ENCODE measurements at places on chromosomes 1 and 21. TPM values are rescaled to one million over a fixed set of nuclear protein-coding genes. Genes with fewer than 3 reads are reported as not detected.

Gene LDLRAD2
- total RNA-seq: not detected

- no peak overlapping the region for H3K27ac ChIP-seq
- no peaks in the 10 kb centered on the region for H3K36me3 ChIP-seq
- no peak for DNase-seq
These were observed 32.5 kb downstream of the TRABD2B start for GRCh38 chr1:47964636-47965035.

DNA sequence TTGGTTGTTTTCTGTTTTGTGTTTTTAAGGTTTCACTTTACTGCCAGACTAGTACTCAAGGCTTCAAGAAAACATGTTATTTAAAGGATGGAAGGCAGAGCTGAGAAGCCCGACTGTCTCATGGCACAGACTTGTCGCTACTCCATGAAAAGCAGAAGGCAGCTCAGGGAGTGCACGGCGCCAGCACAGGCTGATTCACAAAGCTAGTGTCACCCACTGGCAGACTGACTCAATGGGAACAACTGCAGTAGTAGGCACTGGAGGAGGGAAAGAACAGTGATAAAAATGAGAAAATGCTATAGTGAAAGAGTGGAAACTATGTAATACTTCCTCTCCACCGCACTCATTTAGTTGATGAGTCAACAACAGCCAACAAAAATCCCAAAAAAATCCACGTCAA is 14.7 kb downstream of the HSF2BP start:
- H3K36me3 ChIP-seq: no peaks in the 10 kb centered on the region
- no peak for DNase-seq
- peaks cover 6% of the 10 kb centered on the region for H3K27me3 ChIP-seq
- no peak overlapping the region for H3K27ac ChIP-seq

GRCh38 chr1:215023155-215023832 is 59.2 kb upstream of the KCNK2 start:
- no peaks in the 10 kb centered on the region for H3K4me1 ChIP-seq
- H3K36me3 ChIP-seq: no peaks in the 10 kb centered on the region
- H3K27me3 ChIP-seq: no peaks in the 10 kb centered on the region
- no peak for DNase-seq
- no peak overlapping the region for H3K4me3 ChIP-seq

DNA sequence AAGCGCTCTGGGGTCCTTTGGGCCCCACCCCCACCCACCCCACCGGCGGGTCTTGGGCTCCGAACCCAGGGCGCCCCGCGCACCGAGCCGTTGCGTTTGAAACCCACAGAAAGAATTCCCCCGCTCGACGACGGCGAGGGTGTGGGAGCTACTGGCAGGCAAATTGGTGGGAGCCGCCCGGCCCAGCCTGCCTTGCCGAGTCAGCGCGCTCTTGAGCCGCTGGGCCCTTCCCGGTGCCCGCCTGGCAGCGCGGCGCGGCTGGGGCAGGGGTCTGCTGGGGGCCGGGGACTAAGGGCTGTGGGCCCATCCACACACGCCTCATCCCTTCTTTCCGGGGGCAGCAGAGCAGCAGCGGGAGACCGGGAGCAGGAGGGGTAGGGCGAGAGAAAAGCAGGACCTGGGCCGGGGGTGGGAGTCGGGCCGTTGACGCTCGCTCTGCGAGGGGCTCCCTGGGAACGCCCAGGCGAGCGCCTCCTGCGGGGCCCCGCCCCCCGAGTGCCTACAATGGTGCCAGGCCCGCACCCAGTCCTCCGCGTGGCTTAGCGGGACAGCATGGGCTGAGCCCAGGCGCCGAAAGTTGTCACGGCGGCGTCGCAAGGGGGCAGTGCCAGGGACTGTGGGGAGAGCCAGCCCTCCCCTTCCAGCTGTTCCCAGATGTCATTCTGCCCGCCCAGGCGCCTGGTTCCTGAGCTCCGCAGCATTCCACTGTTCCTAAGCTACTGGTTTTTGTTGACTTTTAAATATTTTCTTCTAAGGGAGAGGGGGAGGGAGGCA is at the start of gene C1orf94:
TSS of gene C1orf94 (plus strand) at position 78 of the 774 bp plus-strand sequence. CDS start 883 bp downstream, outside the sequence.
- H3K4me3 ChIP-seq: no peak within 1 kb of the TSS
- no peaks in the 10 kb centered on the region for H3K36me3 ChIP-seq
- H3K27ac ChIP-seq: no peak within 1 kb of the TSS
- no peaks in the 10 kb centered on the region for H3K4me1 ChIP-seq

Measured in activated T-helper 2 cell treated with anti-CD3 and anti-CD28 coated beads, Interferon-gamma antibody, Interleukin-2, Interleukin-4, amounts not matched to agents 10 μg/mL and 5 μg/mL and 100 μg/mL, durations not matched to agents 14 hours and 24 hours and 36 hours (primary cell).